ENCODE measurements at places on chromosomes 5 and 9.

DNA sequence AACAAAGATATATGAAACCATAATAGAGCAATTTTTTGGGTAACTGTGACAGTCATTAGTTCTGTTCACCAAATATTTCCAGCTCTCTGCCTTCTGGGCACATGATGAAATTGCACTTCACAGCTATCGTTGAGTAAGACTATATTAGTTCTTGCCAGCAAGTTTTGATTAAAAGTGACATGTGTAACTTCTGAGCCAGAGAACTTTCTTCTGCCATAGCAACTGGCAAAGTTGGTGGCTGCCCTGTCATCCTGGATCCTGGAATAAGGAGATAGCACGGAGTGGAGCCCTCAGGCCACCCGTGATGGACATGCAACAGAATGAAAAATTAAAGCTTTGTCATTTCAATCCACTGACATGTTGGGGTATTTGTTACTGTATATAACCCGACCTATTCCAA lies 194.4 kb upstream of the VCAN start:
- no peak for DNase-seq

- DNase-seq = no peak
These were observed 325.4 kb downstream of the RFX3 start for GRCh38 chr9:3200331-3200774.

- DNase-seq = no peak
These were observed 115.3 kb upstream of the CDKN2B start for GRCh38 chr9:22124263-22125011.

DNA sequence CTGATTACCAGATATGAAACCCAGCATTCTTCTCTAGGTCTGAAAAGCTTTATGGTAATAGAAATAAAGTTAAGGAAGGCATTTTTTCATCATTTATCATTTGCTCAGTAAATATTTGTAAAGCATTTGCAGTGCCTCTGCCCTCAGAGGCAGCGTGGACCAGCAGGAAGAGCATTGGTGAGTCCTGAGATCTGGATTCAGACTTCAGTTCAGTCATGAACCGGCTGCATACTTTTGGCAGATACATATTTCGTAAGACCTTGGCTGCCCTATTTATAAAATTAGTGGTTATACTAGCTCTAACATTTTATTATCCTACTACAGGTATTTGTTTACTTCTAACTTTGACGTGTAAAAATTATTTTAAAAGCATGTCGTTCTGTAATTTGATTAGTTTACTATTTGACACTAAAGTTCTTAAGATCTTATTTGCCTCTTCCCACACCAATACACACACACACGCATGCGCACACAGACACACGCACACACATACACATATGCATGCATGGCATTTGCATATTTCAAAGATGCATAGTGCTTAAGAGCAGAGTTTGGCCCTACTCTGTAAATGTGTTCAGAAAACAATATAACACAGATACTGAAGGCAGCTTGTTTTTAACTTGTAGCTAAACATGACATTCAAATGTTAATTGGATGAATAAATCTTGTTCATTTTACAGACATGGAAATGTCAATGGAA lies 101.9 kb downstream of the RPS23 start:
- no peak for DNase-seq

GRCh38 chr5:58085800-58086199 lies 374.1 kb downstream of the PLK2 start:
- DNase-seq = peak; percentile 28

GRCh38 chr9:99125446-99125845 lies 20.5 kb downstream of the TGFBR1 start:
- no peak for DNase-seq

GRCh38 chr9:92781899-92782298 lies 17.3 kb upstream of the BICD2 start:
- no peak for DNase-seq

- no peak for DNase-seq
These were observed 54.5 kb downstream of the C9orf152 start for GRCh38 chr9:110153431-110153830.

- no peak for DNase-seq
These were observed 11.4 kb downstream of the BASP1 start for GRCh38 chr5:17228821-17229291.

- DNase-seq = no peak
These were observed 4.8 kb downstream of the ZNF483 start for GRCh38 chr9:111529787-111530186.

DNA sequence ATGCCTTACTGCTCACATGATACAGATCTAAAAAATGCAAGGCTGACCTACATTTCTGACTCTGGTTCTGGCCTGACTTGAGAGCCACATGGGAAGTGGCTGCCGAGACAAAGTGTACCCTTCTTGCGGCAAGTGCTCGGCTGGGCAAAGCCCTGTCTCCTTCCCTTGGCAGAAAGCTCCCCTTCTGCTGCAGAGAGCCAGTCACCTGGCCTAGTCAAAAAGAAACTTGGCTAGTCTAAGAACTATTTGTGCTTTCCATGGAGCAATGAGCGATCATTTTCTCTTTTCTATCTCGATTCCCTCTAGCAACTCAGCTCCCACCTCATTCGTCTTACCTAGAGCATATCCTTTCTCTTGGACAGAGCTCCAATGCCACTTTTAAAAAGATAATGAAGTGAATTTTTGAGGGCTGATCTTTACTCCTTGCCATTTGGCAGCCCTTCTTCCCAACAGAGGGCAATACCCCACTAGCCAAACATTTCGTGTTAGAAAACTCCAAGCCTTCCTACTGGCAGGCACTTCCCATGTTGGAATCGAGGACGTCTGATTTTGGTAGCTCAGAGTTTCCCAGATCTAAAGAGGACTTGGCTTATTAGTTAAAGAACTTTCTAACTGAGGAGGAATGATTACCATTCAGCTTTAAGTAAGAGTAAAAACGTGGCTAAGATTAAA lies 108.1 kb upstream of the PRRC1 start:
- no peak for DNase-seq

DNA sequence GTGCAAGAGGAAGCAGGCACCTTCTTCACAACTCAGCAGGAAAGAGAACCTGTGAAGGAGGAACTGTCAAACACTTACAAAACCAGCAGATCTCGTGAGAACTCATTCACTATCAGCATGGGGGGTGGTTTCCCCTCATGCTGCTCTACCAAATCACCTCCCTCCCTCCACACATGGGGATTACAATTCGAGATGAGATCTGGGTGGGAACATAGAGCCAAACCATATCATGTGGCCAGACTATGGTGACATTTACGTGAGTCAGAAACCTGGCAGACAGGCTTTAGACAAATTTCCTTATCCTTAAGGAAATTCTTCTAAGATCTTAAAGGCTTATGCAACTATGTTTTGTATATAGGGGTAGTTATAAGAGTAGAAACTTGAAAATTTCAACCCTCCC lies 8.7 kb upstream of the AOPEP start:
- DNase-seq = no peak

- no peak for DNase-seq
These were observed 166.7 kb upstream of the FER start for GRCh38 chr5:108581026-108581425.

- no peak for DNase-seq
These were observed 26.2 kb upstream of the APC start for GRCh38 chr5:112711436-112711835.

GRCh38 chr9:114272739-114273431 lies 50.0 kb upstream of the ORM1 start:
- no peak for DNase-seq

GRCh38 chr5:177608243-177609075 lies 8.5 kb downstream of the B4GALT7 start:
- no peak for DNase-seq

GRCh38 chr9:123350590-123351310 lies 5.2 kb upstream of the CRB2 start:
- peak; percentile 48 for DNase-seq

- no peak for DNase-seq
These were observed 214.4 kb downstream of the SEMA6A start for GRCh38 chr5:116360008-116360853.

DNA sequence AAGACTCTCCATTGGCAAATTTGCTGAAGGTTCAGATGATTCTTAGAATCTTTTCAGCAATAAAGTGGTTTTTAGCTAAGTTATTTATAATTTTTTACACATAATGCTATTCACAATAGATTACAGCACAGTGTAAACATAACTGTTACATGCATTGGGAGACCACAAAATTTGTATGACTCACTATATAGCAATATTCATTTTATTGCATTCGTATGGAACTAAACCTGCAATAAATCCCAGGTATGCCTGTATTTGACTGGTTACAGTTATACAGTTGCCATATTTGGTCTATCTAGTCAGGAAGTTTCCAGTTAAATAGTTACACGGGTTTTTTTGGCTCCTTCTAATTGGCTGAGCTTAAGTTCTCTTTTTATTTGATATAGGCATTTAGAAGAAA lies 220.8 kb downstream of the MRPS30 start:
- DNase-seq = no peak

DNA sequence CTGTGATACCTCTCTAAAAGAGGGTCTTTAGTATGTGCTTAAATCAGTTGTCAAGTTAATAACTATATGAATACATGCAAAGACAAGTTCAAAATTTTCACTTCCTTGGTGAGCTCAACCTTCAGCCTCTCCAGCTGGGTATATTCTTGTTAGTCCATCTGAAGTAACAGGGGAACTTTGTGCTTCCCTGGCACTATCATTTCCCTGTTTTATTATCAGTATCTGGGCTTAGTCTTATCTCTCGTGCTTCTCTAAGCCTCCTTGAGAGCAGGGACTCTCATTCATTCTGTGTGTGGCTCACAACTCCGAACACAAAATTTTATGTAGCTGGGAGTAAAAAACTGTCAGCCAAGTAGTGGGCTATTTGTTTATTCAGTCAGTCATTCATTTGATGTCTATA lies 175.9 kb upstream of the MAP3K1 start:
- no peak for DNase-seq

DNA sequence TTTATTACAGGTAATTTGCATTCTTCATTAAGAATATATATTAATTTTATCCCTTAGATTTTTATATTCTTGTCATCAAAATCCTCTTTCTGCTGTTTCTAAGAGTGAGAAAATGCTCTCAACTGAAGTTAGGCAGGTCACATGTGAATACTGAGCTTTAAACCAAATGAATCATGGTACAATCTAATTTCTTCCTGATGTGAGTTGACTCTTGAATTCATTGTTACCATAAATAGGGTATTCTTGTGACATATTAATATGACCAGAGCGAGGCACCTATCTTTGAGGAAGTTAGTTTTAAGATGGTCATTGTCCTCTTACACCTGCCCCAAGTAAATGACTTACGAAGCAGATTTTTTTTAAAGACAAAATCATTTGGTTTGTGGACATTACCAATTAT lies 17.4 kb downstream of the C9orf85 start:
- DNase-seq = no peak
